NCI-H82 (cell line): ENCODE measurements at places on chromosomes 12 and 14.

DNA sequence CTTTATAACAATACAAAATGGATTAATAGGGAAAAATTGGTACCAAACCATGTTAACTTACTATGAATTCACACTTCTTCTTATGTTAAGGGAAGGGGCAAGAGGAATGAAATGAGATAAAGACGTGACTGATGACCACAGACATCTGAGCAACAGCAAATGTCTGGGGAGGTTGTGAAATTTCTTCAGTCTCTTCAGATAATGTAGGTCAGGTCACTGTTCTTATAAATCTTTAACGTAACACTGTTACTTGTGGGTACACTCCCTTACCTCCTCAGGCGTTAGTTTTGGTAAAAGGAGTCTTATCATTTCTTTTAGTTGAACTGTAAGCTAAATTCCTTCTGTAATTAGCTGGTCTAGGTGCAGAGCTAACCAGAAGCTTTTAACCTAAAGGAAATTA is 405.0 kb upstream of the LRFN5 start:
- DNase-seq: no peak

- no peak for DNase-seq
These were observed 50.6 kb downstream of the ATP23 start for GRCh38 chr12:57992001-57992400.

GRCh38 chr12:11556682-11557081 is 92.8 kb upstream of the ETV6 start:
- DNase-seq: no peak

DNA sequence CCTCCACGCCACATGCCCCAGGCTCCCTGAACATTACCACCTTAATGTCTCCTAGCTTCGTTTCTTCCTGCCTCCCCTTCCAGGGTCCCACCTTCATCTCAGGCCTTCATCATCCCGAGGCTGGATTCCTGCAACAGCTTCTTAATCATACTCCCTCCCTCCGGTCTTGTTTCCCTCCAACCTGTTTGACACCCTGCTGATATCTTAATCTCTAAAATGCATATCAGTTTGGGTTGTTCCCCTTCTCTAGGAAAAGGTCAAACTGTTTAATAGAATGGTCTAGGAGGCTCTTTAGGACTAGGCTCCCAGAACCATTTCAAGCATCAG is 125.5 kb upstream of the ARHGAP5 start:
- no peak for DNase-seq

GRCh38 chr12:21764950-21765349 is 9.6 kb downstream of the KCNJ8 start:
- no peak for DNase-seq

- DNase-seq: peak; percentile 38
These were observed 24.7 kb upstream of the MYBPC1 start for GRCh38 chr12:101570047-101570446.

GRCh38 chr12:123126294-123127181 is 24.4 kb downstream of the PITPNM2 start:
- DNase-seq: no peak

GRCh38 chr12:111437816-111438454 is 32.2 kb downstream of the SH2B3 start:
- no peak for DNase-seq

DNA sequence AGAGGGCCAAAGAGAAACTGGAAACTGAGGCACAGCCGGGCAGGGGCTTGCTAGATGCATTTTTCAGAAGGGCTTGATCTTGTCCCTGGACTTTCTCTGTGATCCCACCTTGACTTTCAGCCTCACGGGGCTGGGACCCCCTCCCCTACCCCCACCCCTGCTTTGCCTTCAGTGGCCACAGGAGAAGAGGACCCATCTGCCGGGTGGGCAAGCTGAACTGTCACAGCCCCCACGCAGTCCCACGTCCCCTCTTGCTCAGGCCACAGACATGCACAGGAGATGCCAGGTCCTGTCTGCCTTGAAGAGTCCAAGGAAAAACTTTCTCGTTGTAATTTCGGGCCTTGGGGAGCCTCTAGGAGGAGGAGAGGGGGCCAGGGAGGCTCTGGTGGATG is 158.9 kb downstream of the KIF26A start:
- no peak for DNase-seq

GRCh38 chr14:23259426-23259825 is 21.7 kb downstream of the RNF212B start:
- no peak for DNase-seq

DNA sequence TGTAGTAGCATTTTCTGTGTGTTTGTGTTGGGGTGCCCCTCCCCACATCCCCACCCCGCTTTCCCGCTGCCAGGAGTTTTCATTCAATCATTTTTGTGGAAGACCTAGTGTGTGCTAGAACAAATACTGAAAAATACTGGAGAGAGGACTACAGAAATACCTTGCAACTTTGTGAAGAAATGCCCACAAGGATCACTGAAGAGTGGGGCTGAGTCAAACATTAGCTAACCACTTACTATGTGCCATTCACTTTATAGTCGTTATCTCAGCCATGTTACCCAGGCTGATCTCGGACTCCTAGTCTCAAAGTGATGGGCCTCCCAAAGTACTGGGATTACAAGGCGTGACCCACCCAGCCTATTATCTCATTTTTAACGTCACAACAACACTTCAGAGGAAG is 559 bp upstream of the LMBR1L start:
- no peak for DNase-seq

DNA sequence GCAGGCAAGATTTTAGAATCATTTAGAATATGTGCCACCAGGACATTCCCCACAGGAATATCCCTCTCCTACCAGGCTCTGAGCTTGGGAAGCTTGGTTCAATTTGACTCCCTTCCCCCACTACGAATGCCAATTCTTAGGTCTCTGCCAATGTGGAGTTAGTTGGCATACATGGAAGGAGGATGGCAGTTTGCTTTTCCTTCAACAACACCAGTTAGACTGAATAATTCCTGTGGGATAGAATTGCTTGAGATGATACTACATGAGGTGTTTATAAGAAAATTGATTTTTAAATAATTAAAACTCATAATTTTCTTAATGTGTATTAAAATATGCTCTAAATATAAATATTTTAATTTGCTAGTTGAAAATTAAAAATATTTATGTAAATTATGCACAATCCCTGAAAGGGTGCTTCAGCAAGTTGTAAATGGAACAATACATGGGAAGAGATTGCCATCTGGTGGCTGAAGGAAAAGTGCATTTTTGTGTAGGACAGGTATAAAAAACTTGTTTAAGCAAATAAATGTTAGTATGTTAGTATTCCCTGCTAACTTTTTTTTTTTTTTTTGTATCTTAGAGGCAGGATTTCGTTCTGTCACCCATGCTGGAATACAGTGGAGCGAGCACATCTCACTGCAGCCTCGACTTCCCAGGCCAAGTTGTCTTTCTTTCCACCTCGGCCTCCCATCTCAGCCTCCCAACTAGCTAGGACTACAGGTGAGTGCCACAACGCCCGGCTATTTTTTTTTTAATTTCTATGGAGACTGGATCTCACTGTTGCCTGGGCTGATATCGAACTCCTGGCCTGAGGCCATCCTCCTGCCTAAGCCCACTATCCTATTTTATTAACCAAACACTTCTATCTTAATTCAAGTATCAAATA is 25.8 kb upstream of the STRAP start:
- peak; percentile 83 for DNase-seq

- no peak for DNase-seq
These were observed 148.7 kb downstream of the DYRK2 start for GRCh38 chr12:67797185-67797741.

DNA sequence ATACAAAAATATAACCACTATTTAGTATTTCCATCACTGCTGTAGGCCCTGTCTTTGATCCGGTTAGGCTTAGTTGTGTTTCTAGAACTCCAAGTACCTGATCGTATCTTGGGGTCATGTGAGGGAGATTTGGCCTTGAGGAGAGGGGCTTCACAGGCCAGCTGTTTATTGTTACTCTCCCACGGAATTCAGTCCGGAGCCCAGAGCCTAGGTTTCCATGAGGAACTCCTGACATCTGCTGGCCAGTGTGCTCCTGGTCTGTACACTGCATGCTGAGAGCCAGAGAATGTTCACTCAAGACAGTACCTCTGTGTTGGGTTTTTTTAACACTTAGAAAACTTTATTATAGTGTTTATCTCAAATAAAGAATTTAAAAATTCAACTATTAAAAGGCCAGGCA is 341.0 kb upstream of the TMEM132C start:
- DNase-seq: peak; percentile 53

GRCh38 chr12:1439687-1440086 is 154.7 kb downstream of the FBXL14 start:
- DNase-seq: no peak

DNA sequence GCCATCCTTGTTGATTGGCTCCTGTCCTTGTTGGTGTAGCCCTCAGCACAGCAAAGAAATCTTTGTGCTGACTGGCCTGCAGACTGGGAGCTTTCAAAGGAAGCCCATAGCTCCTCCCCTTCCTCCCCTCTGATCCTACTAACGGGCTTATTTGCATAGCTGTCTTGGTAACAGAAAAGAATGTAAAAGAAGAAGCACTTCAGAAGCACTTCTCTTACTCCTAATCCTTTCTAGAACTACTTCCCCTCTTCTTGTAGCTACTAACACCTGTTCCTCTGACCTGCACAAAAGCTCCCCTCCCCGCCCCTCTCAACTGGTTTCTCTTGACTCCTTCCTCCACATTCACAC is 14.3 kb upstream of the RIC8B start:
- DNase-seq: no peak

- peak; percentile 83 for DNase-seq
These were observed 17.1 kb downstream of the POMT2 start for GRCh38 chr14:77303417-77304156.

GRCh38 chr12:12350868-12351463 is 924 bp upstream of the MANSC1 start:
- DNase-seq: no peak

DNA sequence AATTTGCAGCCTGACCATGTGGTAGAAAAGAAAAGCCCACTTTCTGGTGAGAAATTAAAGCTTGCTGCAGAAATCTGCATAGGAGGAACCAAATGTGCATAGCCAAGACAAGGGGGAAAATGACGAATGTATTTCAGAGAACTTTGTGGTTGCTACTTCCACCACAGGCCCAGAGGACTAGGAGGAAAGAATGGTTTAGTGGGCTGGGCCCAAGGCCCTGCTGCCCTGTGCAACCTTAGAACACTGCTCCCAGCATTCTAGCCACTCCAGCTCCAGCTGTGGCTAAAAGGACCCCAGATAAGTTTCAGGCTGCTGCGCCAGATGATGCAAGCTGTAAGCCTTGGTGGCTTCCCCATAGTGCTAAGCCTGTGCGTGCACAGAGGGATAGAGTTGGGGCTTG is 764.3 kb downstream of the SLC6A15 start:
- DNase-seq: no peak

DNA sequence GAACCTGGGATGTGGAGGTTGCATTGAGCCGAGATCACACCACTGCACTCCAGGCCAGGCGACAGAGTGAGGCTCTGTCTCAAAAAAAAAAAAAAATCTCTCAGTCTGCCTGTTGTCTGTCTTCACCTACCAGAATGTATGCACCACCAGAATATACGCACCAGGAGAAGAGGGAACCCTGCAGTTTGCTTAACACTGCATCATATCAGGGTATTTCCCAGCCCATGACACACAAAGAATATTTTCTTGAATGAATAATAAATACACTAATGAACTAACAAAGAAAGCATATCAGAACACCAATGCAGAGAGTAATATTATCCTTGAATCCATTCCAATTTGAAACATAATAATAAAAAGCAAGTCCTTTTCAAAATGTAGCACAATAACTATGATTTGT is 44.2 kb upstream of the FOXN3 start:
- DNase-seq: no peak

- DNase-seq: no peak
These were observed 32.3 kb downstream of the DDX51 start for GRCh38 chr12:132111654-132112304.

GRCh38 chr14:51087031-51087441 is 7.9 kb downstream of the TRIM9 start:
- DNase-seq: no peak

- DNase-seq: peak; percentile 72
These were observed 48.1 kb upstream of the BCL11B start for GRCh38 chr14:99320105-99320572.

DNA sequence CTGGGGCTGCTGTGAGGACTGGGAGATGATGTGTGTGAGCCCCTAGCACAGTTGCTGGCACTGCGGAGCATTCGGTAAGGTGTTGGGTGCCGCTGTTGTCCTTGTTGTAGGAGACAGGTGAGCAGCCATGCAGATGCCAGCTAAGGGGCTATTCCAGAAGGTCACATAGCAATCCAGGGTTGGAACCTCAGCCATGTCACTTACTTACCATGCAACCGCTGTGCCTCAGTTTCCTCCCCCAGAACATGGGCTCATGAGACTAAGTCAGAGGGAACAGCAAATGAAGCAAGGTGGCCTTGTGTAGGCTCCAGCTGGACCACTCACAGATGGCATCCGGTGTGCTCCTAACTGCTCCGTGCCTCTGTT is 13.2 kb downstream of the DTX1 start:
- DNase-seq: no peak

- DNase-seq: no peak
These were observed 15.1 kb downstream of the FAIM2 start for GRCh38 chr12:49888461-49889151.

- no peak for DNase-seq
These were observed 81.3 kb upstream of the NRXN3 start for GRCh38 chr14:78088916-78089315.

DNA sequence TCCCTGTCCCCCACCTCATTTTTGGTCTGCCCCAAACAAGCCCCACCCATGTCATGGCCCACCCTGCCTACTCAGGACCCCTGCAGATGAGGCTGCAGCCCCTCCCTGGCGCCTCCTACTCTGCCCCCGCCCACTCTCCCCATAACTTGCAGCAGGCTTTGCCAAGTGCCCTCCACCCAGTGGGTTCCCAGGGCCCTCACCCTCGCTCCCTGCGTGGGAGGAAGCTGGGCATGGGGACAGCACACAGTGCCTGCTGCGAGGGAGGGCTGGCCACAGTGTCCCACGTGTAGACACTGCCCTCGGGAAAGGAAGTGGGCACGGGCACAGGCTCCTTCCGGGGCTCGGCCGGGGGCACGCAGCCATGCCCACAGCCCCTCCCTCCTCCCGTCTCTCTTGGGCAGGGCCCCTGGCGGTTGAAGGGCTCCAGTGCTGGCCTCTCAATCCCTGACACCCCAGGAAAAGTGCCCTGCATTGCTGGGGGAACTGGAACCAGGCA is 9.4 kb downstream of the AKT1 start:
- DNase-seq: no peak

- DNase-seq: no peak
These were observed 264.0 kb upstream of the FAR2 start for GRCh38 chr12:28884904-28885679.

DNA sequence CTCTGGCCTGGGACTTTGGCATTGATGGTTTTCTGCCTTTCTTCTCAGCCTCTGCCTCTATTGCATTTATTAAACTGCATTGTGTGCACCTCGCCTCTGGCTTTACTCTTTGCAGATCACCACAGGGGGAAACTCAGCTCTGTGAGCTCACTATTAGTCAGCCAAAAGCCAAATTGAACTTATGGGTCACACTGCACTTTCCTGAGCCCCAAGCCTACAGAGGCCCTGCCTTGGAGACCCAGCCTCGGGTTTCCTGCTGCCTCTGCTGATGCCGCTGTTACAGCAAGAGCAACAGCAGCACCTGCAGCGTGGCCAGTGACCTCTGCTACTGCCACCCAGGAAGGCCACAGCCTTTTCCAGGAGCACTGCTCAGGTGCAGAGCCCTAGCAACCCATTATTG is 122.5 kb downstream of the DAD1 start:
- no peak for DNase-seq

GRCh38 chr12:128337431-128338170 is 70.6 kb downstream of the TMEM132C start:
- no peak for DNase-seq

GRCh38 chr12:62722971-62723680 is 211.8 kb downstream of the PPM1H start:
- no peak for DNase-seq
